ENCODE measurements at places on chromosomes 7 and 10. TPM values are rescaled to one million over a fixed set of nuclear protein-coding genes. Genes with fewer than 3 reads are reported as not detected.

- ATAC-seq, result no peak
Measured at GRCh38 chr7:29482056-29482455, 81.6 kb upstream of the PRR15 start.

DNA sequence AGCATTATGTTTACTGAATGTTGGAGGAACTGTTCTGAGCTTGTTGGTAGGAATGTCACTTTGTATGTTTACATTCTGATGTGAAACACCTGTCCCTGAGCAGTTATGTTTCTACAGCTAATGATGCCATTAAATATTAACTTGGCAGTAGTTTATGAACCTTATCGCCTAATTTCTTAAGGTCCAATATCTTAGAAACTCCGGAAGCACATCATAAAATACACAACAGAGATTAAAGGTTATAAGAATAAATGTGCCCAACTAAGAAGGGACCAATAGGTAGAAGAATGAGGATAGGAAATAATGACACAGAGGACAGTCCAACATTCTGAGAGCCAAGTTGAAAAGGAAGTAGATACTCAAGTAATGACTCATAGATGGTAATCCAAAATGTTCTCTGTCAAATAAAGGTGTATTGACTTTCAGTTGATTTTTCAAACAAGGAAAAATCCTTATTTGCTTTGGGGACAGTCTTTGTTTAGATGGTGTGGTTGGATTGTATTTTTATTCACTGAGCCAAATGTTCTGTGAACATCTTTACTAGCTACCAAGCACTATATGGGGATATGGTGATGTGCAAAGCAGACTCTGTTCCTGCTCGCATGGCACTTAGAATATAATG is 31.9 kb downstream of the LCOR start:
- peak; percentile 51 for ATAC-seq

DNA sequence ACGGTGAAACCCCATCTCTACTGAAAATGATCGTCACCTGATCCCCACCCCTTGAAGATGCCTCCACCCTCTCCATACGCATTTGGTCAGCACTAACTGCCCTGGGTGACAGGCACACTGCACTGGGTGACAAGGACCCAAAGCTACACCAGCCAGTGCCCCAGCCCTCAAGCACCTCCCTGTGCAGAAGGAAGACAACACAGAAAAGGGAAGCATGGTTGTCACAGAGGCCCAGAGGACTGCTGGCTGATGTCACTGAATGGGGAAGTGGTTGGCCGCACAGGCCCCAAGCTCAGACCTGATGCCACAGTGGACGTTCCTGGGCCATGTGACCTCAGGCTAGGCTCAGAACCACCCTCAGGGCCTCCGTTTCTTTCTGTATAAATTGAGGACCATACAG is 4.2 kb upstream of the PILRA start:
- ATAC-seq, result peak; percentile 63

EMX2 gene
- 0.89 TPM for total RNA-seq

IFIT1 gene
- 10.3 TPM for total RNA-seq

NKX1-2 gene
- not detected for total RNA-seq

DNA sequence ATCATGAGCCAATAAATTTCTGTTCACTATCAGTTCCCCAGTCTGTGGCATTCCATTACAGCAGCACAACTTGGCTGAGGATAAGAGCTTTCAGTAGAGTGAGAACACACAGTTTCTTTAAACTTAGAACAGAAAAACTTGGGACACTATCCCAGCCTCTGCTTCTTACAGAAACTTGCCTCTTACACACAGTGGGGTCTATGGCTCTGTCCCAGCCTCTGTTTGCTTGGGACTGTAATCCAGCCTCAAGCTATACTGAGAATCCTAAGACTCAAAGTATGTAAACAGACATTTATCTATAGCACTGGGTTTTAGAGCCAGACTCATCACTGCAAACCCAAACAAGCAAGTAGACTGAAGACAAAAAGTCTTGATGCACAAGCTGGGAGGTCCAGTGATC is 355.8 kb upstream of the VSTM2A start:
- ATAC-seq, result no peak

GRCh38 chr7:16670021-16670420 is 24.0 kb downstream of the BZW2 start:
- ATAC-seq, result no peak

DNA sequence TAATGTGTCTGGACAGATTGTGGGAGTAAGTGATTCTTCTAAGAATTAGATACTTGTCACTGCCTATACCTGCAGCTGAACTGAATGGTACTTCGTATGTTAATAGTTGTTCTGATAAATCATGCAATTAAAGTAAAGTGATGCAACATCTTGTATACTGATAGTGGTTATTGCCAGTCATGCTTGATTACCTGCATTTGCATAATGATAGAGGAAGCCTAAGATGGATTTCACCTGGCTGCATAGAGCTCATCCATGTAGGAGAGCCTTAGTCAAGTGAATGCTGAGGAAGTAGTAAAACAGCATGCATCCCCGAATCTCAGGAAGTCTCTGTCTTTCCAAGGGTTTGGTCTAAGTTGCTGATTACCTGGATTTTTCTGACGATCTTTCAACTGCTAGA is 64.2 kb upstream of the CAPZA2 start:
- ATAC-seq, result no peak

CLRN3 gene
- total RNA-seq, result not detected

GRCh38 chr7:75623390-75624133 is 115.2 kb downstream of the HIP1 start:
- ATAC-seq, result peak; percentile 27

PRLHR gene
- 0.13 TPM for total RNA-seq

All from gastroesophageal sphincter (tissue), 4 donors.